ENCODE measurements at places on chromosomes 4 and X.

DNA sequence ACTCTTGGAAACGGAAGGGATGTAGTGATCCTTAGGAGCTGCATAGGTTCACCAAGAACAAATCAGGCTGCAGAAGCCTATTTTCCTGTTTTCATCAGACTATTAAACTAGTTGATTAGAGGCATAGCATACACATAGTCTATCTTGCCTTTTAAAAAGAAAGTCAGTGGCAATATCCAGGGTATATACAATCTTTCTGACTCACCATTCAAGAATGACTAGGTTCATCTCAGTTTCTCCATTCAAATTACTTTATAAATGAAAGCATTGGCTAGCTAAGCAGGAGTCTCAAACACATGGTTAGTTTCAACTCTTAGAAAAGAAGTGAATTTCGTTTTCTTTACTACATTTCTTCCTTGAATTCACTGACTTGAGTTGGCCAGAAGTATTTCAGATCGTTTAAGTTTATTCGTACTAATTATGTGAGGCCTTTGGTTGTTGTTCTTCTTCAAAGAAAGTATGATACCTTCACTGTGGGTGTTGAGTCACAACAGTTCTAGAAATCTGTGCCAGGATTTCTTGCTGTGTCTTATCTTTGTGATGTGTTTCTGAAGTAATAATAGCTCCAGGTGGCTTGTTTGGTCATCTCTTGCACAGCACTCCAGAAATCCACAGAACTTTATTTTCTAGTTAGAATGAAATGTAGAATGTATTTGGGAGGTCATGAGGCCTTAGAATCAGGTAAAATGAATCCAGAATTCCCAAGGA, 88.2 kb downstream of the AWAT2 start:
- no peaks in the 10 kb centered on the region for H3K4me1 ChIP-seq
- H3K27ac ChIP-seq: no peak overlapping the region
- H3K4me3 ChIP-seq: no peak overlapping the region

GRCh38 chr4:128832243-128832625, 22.7 kb downstream of the JADE1 start:
- H3K4me1 ChIP-seq: peaks cover 55% of the 10 kb centered on the region
- H3K36me3 ChIP-seq: peaks cover 44% of the 10 kb centered on the region
- no peak overlapping the region for H3K4me3 ChIP-seq
- no peak overlapping the region for H3K27ac ChIP-seq

DNA sequence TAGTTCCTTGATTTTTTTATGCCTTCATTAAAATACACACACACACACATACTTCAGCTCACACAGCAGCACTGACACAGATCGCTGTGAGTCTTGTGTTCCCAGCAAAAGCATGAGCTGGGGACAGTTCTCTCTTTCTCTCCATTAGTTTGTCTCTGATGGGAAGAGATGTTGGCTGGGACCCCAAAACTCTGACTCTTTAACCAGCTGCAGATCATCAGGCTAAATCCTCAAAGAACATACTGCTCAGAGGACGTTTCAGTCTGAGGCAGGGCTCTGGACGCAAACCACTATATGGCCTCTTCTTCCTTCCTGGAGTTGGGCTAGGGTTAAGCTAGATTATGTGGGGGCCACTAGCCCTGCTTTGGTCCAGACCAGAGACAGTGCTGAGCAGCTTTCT, 109.6 kb downstream of the NHSL2 start:
- no peak overlapping the region for H3K4me3 ChIP-seq
- DNase-seq: no peak
- no peaks in the 10 kb centered on the region for H3K36me3 ChIP-seq
- peaks cover 27% of the 10 kb centered on the region for H3K4me1 ChIP-seq
- H3K27ac ChIP-seq: no peak overlapping the region
- peaks cover 19% of the 10 kb centered on the region for H3K27me3 ChIP-seq

DNA sequence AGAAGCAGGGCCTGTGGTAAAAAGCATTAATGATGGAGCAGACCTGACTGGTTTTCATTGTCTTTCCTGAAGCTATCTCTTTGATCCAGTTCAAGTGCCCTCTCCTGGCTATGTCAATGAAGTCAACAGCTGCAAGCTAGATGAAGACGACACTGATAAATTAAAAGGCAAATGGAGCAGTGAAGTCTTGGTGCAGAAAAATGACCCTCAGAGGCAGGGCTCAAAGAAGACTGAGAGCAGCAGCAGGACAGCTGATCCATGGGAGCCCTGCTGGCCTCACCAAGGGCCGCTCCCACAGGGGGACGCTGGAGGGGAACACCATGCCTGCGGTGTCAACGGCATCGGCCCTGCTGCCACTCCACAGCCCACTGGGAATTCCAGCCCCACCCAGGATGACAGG, 96.2 kb downstream of the RELL1 start:
- no peak overlapping the region for H3K27ac ChIP-seq
- no peaks in the 10 kb centered on the region for H3K4me1 ChIP-seq
- H3K27me3 ChIP-seq: peaks cover 2% of the 10 kb centered on the region
- peaks cover 4% of the 10 kb centered on the region for H3K36me3 ChIP-seq
- no peak for DNase-seq
- H3K4me3 ChIP-seq: no peak overlapping the region
